ENCODE measurements at places on chromosomes 4 and X.

- peak; percentile 46 for DNase-seq
Observed at GRCh38 chr4:125315576-125316400, 1.0 kb downstream of the FAT4 start.

GRCh38 chrX:69493193-69493592 is 10.9 kb upstream of the NALF2 start:
- DNase-seq = no peak

DNA sequence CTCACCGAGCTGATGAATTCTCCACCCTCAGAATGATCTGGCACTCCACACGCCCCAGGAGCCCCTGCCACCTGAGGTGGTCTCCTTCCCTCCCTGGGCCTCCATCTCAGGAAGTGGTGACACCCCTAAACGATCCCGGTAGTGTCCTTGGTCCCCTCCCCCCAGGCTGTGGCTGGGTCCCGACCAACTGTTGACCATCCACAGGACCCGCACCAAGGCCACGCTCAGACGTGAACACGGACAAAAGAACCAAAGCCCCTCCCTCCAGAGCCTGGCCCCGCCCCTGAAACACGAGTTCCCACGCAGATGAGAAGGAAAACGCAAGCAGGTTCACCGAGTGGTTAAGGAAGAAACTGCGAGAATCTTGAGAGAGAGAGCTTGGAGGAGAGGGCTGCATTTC is 16.6 kb downstream of the LRPAP1 start:
- no peak for DNase-seq

DNA sequence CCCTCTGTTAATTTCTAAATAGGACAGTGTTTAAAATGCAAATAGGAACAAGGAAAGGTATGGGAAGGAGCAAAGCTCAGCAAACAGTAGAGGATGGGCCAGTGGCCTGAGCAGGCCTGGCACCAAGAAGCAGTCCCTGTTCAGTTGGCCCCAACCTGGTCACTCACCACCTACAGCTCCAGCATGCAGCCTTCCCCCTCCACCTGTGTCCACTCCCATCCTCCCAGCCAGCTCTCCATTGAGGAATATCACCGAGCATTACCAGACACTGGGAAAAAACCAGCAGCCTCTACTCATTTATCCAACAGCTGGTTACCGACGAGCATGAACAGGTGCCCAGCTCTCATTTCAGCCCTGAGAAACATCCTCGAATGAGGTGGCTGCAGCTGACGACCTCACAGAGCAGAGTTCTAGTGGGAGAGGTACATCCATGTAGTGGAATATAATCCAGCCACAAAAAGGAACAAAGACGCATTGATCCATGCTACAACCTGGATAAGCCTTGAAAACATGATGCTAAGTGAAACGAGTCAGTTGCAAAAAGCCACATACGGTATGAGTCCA is 25.6 kb downstream of the CD99L2 start:
- DNase-seq = no peak

DNA sequence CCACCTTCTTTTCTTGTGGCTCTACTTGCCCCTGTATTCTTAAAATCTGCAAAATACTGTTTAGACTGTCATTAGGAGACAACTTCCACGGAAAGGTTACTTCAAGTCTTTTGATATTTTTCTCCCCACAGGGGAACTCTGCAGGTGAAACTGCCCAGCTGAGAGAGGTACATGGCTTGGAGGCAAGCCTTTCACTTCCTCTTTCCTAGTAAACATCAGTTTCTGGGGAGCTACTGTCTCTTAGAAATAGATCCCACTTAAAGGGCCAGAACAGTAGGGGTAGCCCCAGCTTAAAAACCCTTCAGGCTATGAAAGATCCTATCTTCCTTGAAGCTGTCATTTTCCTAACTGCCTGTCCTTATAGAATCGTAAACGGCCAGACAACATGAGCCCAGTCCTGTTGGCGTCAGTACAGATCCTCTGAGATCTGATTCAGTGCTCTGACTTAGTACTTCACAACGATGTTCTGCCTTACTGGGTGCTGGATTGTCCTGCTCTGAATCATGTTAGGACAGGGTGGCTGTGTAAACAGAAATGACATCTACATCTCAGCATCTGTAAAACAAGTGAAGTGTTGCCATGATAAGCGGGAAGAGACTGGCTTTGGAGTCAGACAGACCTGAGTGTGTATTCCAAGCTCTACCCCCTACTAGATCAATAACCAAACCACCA is 102.1 kb downstream of the ITIH6 start:
- DNase-seq = no peak

DNA sequence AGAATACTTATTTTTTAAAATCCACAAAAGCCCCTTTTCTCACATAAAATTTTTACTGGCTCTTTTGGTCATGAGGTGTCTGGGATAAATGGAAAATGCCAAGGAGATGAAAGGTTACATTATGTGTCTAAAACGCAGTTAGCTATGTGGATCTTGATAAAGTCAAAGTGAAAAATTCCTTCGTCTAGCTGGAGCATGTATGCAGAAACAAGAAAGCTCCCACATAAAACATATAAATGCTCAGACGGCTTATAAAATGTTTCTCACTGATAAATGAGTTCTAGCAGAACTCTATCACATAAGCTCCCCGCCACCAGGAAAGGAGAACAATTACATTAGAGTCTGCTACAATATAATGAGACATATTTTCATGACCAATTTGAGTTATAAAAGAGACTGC is 83.8 kb downstream of the TBC1D9 start:
- no peak for DNase-seq

- no peak for DNase-seq
Observed at GRCh38 chr4:173411106-173411693, 12.3 kb upstream of the SCRG1 start.

GRCh38 chr4:61532336-61533000 is 332.3 kb downstream of the ADGRL3 start:
- peak; percentile 28 for DNase-seq

- no peak for DNase-seq
Observed at GRCh38 chr4:40299126-40299525, 36.0 kb upstream of the CHRNA9 start.

DNA sequence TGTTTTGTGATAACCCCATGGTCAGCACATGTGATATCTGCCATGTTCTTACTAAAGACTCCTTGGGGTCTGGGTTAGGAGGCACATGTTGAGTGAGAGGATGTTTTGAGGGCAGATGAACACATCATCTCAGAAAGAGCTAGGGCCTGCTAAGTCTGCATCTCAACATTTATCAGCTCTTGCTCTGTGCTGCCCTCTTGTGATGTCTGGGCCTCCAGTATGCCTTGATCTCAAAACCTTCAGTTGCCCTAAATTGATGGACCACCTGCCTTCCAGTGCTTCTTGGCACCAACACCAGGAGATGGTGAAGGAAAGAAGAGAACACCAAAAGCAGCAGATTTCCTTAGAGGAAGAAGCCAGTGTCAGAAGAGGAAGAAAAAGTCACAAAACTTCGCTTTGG is 22.5 kb downstream of the MID1 start:
- peak; percentile 51 for DNase-seq
